ENCODE measurements at places on chromosomes 4 and X.
A peak's percentile ranks its signal among the peaks of the same experiment; 100 is the strongest.

DNA sequence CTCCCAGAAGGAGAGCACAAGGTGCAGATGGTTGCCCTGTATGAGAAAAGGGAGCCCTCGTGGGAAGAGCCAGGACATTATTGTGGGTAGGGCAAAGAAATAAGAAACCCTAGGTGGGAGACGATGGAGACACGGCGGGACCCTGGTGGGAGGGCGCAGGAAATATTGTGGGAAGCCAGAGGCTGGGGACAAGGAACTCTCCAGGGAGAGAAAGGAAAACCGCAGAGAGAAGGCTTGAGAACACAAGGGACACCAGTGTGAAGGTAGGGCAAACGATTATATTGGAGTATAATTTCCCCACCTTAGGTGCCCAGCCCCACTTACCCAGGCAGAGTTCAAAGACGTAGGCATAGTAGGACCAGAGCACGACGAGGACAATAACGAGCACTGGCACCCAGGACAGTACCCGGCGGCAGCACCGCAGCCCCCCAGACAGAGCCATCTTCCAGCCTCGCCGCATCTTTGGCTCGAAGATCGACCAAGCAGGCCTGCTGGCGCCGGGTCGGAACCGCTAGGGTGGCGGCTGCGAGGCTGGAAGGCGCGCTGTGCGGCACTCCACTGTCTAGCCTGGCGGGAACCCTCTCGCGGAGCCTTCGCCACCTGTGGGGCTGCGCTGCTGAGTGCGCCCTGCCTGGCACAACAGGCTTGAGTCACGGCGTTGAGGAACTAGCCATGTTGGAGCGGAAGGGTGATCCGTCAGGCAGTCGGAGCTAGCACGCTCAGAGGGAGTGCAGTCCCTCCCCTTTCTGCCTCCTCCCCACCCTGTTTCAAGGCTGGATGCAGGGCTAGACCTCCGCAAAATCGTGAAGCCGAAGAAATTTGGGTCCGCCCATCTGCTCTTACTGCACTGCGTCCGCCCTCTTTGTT lies at the start of gene ZDHHC15:
Gene ZDHHC15 (minus strand): TSS at position 473 of the 867 bp plus-strand sequence. CDS start 13 bp downstream, at position 460.
- no peak for DNase-seq

DNA sequence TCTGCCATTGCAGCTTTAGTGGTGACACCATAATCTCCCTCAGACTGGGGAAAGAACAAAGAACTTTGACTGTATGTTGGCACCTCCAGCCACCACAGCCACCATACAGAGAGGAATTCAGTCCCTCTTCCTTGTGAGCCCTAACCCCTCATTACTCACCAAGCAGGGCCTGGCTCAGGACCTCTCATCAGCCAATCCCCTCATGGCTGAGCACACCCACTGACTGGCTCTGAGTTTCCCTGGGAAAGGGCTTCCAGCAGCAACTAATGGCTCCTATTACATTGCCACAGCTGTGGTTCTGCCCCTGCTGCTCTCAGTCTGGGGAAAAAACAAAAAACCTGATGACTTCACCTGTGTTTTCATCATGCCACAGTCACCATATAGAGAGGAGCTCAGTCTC lies 1482.6 kb downstream of the FAM133A start:
- no peak for DNase-seq

- no peak for DNase-seq
Observed at GRCh38 chr4:6509587-6509986, 37.2 kb upstream of the PPP2R2C start.

DNA sequence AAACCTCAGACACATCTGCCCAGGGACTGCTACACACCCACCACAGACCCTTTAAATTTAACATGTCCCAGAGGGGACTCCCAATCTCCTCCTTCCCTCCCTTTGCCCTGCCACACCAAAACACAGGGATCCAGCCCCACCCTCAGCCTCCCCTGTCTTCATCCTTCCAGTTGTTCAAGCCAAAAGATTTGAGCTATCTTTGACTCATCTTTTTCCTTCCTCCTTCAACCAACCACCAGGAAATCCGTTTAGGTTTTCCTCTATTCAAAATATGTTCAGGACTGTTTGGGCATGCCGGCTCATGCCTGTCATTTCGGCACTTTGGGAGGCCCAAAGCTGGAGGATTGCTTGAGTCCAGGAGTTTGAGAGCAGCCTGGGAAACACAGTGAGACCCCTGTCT lies 6.9 kb upstream of the STK32B start:
- DNase-seq, result no peak

- no peak for DNase-seq
Observed at GRCh38 chr4:81337211-81337610, 122.2 kb upstream of the PRKG2 start.

DNA sequence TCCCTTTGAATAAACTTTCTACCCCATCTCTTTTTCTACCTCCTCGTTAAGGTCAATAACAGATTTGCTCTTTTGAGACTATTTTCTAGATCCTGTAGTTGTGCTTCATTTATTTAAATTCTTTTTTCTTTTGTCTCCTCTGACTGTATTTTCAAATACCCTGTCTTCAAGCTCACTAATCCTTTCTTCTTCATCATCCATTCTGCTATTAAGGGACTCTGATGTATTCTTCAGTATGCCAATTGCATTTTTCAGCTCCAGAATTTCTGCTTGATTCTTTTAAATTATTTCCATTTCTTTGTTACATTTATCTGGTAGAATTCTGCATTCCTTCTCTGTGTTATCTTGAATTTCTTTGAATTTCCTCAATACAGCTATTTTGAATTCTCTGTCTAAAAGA lies 36.0 kb upstream of the ARMCX4 start:
- DNase-seq, result no peak

- no peak for DNase-seq
Observed at GRCh38 chrX:39159921-39160507, 358.8 kb downstream of the MID1IP1 start.

GRCh38 chrX:123422875-123423274 lies 238.8 kb downstream of the GRIA3 start:
- peak; percentile 36 for DNase-seq

GRCh38 chr4:38904090-38904666 lies 36.6 kb downstream of the FAM114A1 start:
- no peak for DNase-seq

DNA sequence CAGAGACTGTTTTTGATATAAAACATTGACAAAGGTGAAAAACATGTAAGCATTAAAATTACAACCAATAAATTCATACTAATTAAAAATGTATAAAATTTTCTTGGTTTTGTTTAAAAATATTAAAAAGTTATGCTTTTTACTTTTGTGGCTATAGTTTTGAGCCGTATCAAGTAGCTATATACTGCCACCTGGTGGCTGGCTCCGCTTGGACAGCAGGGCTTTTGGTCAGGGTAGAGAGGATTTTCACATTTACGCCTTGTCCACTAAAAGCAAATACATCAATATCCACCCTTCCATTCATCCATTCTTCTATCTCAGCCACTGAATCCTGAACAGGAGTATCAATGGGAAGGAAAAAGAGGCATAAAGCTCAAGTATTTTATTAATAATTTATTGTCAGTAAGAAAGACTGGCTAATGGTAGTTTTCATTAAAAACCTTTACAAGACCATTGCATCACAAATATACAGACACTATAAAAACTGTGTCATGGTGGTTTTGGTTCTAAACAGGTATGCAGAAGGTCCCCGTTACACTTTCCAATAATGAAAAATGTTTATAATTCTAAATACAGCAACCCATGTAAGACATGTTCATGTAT lies 32.1 kb upstream of the MTNR1A start:
- peak; percentile 38 for DNase-seq

All from fibroblast of the conjunctiva (primary cell).